ENCODE measurements at places on chromosomes 2 and 18.

GRCh38 chr2:46615555-46615954 lies 136.2 kb downstream of the TMEM247 start:
- DNase-seq: no peak

DNA sequence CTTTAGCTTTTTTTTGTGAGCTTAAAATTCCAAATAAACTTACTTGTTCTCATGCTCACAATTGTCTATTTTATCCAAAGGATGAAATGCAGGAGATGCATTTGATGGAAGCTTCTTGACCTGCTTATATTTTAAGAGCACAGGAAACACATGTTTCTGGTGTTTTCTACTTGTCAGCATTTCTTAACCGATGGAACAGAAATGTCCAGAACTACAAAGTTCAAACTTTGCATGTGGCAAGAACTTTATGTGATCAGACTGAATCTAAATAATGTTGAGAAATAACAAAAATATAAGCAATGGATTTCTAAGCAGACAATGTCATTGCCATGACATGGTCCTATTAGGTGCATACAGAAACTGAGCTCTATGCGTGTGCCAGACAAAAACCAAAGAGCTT lies 9.9 kb upstream of the CTLA4 start:
- no peak for DNase-seq

- no peak for DNase-seq
Measured at GRCh38 chr2:199870581-199870980, 19.6 kb upstream of the FTCDNL1 start.

DNA sequence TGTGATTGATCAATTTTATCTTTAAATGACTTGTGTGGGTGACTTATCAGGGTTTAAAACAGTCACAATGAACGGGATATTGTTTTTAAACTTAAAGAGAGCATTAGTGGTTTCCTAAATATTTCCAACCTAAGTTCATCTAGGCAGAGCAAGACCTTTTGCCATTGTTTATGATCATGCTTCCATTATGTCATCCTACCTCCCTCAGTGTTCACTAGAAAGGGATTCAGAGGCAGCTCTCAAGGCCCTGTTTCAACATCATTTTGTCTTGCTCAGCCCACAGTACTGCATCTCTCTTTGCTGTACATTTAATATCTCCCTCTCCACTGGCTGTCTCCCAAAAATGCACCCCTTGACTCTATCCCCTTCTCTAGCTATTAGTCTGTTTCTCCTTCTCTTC lies 21.5 kb upstream of the PELI1 start:
- no peak for DNase-seq

- no peak for DNase-seq
Measured at GRCh38 chr2:166892397-166892796, 4.1 kb downstream of the XIRP2 start.

DNA sequence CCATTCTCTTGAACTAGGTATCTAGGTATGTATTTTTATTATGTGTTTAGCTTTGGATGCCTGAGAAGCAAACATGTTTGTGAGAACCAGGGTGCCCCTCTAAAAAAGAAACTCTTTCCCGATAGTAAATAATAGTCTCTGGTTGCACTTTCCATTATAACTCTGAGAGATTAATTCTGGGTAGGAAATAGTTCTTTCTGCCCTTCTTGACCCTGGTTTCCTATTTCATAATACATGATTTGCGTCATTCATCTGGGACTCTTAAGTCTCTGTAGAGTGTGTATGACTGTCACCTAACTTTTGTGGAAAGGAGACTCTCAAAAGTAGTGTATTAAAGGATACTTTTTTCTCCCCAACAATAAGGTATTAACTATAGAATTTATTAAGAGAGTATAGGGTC lies 31.5 kb downstream of the ACSL3 start:
- no peak for DNase-seq

DNA sequence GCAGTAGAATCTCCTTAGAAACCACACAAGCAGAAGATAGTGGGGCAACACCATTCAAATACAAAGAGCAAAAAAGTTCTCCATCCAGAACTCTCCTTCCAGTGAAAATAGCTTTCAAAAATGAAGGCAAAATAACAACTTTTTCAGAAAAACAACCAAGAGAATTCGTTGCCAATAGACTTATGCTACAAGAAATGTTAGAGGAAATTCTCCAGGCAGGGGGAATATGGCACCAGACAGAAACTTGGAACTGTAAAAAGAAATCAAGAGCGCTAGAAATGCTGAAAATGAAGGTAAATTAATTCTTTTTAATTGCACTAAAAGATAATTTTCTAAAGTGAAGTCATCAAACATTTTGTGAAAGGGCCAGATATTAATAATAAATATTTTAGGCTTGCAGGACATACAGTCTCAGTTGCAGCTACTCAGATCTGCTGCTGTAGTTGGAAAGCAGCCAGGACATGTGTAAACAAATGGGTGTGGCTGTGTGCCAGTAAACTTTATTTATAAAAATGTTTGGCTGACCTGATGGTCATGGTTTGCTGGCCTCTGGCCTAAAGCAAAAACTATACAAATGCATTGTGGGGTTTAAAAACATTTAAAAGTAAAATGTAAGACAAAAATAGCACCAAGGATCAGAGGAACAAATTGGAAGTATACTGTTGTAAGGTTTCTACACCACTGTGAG lies 73.7 kb upstream of the TGFA start:
- DNase-seq: no peak

GRCh38 chr2:117785740-117786139 lies 28.8 kb upstream of the DDX18 start:
- DNase-seq: peak; percentile 17

DNA sequence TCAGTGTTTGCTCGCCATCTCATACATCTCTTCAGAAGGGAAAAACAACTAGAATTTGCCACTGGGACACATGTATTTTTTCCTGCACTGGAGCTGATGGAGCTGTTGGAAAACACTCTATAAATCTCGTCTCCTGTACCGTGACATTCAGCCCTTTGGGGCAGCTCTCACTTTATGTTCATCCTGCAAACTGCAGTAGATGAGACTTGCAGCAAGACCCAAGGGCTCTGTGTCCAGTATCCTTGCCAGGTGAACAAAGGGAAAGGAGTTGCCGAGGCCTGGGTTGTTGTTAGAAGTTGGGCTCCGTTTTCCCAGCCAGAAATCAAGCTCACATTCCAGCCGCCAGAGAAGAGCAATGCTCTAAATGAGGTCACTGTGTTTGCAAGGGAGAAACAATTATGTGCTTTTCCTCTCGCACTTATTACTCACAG lies 285.1 kb downstream of the SLC4A3 start:
- no peak for DNase-seq

GRCh38 chr2:219207884-219208740 lies 1.5 kb downstream of the ZFAND2B start:
- DNase-seq: no peak

Data from activated naive CD4-positive, alpha-beta T cell treated with anti-CD3 and anti-CD28 coated beads, Interleukin-2, amount 50 U/mL, for 16 hours (primary cell).